Spleen (tissue), 13 donors: ENCODE measurements at places on chromosomes 2 and 18. TPM values are rescaled to one million over a fixed set of nuclear protein-coding genes. Genes with fewer than 3 reads are reported as not detected.

- H3K4me1 ChIP-seq, result no peaks in the 10 kb centered on the region
- H3K4me3 ChIP-seq, result no peak overlapping the region
- no peak for DNase-seq
- no peak overlapping the region for H3K27ac ChIP-seq
- H3K36me3 ChIP-seq, result no peaks in the 10 kb centered on the region
Measured at GRCh38 chr18:64436111-64436510, 287.2 kb upstream of the LINC00305 start.

Gene CRACDL
- 1.5 TPM for total RNA-seq

GRCh38 chr18:37453752-37454151 is 111.8 kb downstream of the CELF4 start:
- no peak for DNase-seq
- H3K4me1 ChIP-seq, result peaks cover 24% of the 10 kb centered on the region
- no peaks in the 10 kb centered on the region for H3K36me3 ChIP-seq
- peak overlapping the region; percentile 58 for H3K27ac ChIP-seq

DNA sequence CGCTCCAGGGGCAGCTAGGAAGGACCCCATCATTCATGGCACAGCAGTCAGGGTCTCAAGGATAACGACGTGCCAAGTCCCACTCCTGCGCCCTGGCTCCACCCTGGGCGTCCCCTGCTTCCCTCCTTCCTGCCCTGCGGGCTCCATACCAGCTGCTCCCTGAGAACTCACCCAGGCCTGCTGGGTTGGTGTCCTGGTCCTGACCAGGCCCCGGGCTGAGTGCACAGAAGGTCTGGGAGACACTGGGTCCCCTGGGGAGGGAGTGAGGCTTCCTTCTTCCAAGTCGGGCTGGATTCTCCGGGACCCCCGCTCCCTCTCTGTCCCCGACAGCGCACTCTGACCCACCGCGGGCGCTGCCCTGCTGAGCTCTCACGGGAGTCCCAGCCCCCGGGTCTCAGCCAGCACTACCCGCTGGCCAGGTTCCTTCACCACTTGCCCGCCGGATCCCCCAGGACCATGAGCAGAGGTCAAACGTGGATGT is 160.2 kb downstream of the PXDN start:
- no peaks in the 10 kb centered on the region for H3K36me3 ChIP-seq
- H3K4me1 ChIP-seq, result no peaks in the 10 kb centered on the region
- DNase-seq, result peak; percentile 73

Gene MEIS1
- 23.6 TPM for total RNA-seq

GRCh38 chr2:72134997-72135800 is 12.5 kb downstream of the CYP26B1 start:
- no peak overlapping the region for H3K4me3 ChIP-seq
- DNase-seq, result peak; percentile 65
- H3K4me1 ChIP-seq, result peaks cover 28% of the 10 kb centered on the region
- peaks cover 23% of the 10 kb centered on the region for H3K27me3 ChIP-seq
- no peak overlapping the region for H3K27ac ChIP-seq
